ENCODE measurements at places on chromosomes 1 and 21.

DNA sequence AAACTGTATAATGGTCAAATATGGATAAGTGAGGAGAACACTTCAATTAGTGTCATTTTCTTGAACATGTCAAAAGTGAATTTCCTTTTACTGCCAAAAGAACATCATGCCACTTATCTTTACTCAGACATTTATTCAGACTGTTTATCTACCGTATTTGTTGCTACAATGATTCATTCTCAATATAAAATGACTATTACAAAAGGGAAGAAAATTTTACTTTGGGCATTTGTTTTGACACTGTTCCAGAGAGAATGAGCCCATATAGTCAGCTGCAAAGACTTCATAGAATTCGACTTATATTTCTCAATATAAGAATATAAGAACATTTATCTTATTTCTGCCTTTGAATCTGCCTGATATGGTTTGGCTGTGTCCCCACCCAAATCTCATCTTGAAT is 1699.1 kb downstream of the BRINP3 start:
- DNase-seq, result no peak

GRCh38 chr1:211478801-211479578 is 13.0 kb downstream of the RD3 start:
- DNase-seq, result no peak

DNA sequence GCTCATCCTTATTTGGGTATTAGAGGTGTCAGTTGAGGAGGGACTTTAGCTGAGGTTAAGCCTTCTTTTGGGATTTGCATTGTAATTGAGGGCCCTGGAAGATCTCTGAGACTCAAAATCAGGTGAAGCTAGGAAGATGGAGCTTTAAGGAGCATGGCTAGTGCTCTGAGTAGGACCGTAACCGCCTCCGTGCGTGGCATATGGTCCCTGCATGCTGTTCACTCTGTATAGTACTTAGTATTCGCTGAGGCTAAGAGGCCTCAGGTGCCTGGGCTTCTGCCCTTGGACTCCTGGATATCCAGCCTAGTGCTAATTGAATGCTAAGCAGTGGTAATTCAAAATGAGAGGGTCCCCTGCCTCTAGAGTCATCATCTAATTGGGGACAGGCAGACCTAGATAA is 22.5 kb downstream of the NSUN4 start:
- DNase-seq, result no peak

DNA sequence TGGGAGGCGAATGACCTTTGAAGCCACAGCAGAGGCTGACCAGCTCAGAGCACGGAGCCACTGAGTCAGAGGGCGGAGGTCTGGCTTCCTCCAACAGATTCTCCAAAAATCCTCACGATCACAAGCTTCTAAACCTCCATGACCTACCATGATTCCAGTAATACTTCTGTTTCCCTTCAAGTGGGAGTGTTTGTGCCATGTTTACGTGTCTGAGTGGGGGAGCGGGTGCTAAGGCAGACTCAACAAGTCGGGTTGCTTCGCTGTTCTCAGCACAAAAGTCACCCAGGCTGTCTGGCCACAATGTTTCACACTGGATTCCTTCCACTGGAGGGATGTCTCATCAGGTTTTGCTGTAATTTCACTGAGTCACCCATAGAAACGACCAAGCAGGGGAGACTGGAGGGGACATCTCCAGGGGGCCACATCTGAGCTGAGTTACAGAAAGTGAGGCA is 86.2 kb downstream of the SLC66A1 start:
- DNase-seq, result no peak

- DNase-seq, result no peak
Measured at GRCh38 chr1:12669529-12670068, 25.7 kb downstream of the AADACL4 start.

DNA sequence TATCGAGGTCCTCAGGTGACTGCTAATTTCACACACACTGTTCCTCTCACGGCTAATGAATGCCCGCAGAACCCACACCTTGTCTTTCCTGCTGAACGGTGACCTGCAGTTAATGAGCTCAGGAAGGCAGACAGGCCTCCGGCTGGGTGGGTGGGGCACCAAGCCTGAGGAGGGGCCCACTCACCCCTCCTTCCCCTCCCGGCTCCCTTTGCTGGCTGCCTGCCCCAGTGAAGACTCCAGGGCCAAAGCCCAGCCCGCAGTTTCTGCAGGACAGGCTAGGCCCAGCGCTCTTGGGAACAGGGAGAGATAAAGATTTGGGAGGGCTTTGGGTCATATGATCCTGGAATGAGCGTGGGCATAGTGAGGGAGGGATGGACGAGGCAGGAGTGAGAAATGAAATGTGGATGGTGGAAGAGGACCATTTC is 26.4 kb downstream of the FOXO6 start:
- DNase-seq, result peak; percentile 92
